ENCODE measurements at places on chromosomes 3 and 15. TPM values are rescaled to one million over a fixed set of nuclear protein-coding genes. Genes with fewer than 3 reads are reported as not detected.

The FMN1 gene
- total RNA-seq: 0.09 TPM

DNA sequence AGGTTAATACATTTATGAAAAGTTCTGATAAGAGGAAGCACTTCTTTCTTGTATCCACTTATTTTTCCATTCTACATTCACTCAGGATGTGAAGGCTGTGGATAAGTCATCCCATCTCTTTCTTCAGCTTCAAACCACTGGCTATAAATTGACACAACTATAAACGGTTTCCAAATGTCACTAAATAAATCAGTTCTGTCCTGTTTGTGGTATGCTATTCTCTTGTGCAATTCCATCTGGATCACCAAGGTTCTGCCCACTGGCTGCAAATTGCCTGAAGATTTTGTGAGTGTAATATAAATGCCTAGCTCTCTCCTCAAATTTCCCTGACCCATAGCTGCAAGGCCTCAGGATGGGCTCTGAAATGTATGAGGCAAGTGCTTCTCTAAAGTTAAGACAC, 7.1 kb upstream of the LMOD3 start:
- no peak for DNase-seq

The TMC3 gene
- not detected for total RNA-seq

DNA sequence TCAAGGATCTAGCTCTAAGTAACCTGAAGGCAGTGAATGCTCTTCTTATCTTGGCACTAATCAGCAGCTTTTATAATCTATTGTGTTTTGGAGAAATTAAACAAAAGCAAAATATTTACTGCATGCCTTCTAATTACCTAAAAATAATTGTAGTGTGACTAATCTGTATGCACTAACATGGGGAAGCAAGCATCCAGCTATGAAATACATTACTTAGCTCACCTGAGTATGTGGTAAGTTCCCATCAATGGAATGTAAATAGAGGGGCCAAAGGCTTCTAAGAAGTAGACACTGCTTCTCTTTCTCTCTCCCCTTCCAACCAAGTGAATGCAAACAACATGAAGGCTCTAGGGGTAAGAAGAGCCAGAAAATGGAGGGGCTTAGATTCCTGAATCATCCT, 165.6 kb downstream of the STAG1 start:
- no peak for DNase-seq

DNA sequence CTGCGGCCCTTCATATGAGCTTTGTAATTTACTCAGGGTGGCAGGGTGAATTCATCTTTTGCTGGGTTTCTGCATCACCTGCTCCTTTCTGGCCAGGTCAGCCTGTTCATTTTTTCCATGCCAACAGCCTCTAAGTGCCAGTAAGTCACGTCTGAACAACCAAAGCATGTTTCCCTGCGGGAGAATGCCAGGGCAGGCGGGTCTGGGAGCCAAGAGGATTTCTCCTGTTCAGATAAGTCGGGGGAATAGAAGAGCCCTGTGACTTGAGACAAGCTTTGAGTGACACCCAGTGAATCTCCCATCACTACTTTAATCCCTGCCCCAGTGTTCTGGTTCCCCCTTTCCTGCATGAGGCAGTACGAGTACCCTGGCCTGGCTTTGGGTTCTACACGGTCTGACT, 153.1 kb downstream of the PGPEP1L start:
- no peak for DNase-seq

The ZPLD1 gene
- total RNA-seq: not detected

The SPINK8 gene
- total RNA-seq: not detected

DNA sequence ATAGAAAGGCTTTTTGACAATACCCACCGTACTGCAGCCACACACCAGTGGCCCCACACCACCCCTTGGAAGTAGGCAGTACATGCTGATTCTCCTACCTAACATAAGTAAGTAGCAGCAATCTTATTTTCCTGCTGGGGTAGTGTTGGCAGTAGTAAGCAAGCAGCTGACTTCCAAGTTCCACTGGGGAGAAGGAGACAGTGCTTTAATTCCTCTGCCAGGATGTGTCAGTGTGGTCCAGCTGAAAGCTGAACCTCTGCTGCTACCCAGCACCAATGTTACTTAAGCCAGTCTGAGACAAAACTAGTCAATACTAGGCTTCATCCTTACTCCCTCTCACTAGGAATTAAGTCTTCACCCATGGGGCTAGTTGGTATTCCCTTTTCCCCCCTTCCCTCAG, 74.7 kb downstream of the DZIP3 start:
- no peak for DNase-seq

- no peak for DNase-seq
Measured at GRCh38 chr3:58190882-58191281, 19.9 kb downstream of the DNASE1L3 start.

DNA sequence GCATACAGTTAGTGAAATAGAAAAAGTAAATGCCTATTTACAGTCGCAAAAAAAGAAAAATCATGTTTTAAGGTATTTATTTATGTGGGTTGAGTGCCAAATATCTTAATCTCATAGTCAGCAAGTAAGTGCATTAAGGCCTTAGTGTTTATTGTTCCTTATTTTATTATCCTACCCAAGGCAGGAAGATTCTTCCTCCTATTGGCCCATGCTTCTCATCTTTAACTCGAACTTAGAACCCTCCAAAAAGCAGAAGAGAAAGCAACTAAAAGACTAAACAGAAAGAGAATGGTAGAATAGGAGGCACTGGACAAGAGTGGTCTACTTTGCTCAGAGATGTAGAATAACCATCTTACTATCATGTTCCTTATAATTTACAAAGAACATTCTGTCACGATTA, 7.5 kb downstream of the RFX7 start:
- no peak for DNase-seq

- DNase-seq: no peak
Measured at GRCh38 chr3:141243271-141243707, 11.7 kb downstream of the PXYLP1 start.

The KAT2B gene
- total RNA-seq: 13.3 TPM

DNA sequence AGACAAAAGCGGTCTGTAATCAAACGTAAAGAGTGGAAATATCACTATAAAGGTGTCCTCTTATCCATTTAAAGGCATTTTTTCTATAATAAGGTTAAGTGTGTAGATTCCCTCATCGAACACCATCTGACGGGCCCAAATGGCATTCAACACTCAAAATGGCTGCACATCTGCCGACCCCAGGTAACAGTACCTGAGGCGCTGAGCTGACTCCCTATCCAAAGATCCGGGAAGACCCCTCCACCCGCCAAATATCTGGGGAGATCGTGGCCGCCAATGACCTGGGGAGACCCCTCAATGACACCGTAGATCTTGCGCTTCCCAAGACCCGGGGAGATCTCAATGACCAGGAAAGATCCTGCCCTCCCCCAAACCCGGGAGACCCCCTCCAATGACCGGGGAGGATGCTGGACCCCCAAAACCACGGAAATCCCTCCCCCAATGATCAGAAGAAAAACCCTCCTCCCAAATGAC, 476 bp downstream of the IP6K2 start:
- peak; percentile 8 for DNase-seq

- no peak for DNase-seq
Measured at GRCh38 chr3:13358051-13358450, 62.1 kb downstream of the NUP210 start.

GRCh38 chr3:51422211-51422610, 31.1 kb downstream of the RBM15B start:
- DNase-seq: no peak

DNA sequence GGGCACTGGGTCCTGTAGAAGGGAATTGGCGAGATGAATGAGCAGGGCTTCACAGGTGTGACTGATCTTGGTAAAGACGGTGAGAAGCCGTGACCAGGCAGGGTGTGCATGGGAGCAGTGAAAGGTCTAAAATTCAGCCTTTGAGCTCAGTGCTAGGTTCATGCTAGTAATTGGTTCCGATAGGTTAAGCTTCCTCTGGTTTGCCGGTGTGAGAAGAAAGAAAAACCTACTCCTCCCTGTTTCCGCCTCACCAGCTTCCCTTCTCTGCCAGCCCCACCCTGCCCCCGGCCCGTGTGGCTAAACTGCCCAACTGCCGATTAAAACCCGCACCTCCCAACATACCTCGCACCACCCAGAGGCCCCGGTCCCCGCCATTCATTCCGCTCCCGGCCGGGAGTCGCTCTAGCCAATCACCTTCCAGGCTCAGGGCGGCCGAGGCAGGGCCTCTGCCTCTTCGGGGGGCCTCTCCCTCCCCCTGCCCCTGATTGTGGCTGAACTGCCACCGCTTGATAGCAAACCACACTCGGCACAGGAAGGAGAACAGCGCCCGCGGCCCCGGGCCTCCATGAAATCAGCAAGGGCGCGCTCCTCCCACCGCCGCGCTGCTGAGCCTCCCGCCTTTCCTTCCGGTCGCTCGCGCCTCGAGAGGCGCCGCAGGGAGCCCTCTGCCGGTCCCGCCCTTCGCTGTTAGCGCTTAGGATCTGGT, 7.3 kb upstream of the NRROS start:
- peak; percentile 83 for DNase-seq

GRCh38 chr3:31754575-31755278, 222.0 kb downstream of the STT3B start:
- DNase-seq: no peak

The ITPR1 gene
- 4.8 TPM for total RNA-seq

DNA sequence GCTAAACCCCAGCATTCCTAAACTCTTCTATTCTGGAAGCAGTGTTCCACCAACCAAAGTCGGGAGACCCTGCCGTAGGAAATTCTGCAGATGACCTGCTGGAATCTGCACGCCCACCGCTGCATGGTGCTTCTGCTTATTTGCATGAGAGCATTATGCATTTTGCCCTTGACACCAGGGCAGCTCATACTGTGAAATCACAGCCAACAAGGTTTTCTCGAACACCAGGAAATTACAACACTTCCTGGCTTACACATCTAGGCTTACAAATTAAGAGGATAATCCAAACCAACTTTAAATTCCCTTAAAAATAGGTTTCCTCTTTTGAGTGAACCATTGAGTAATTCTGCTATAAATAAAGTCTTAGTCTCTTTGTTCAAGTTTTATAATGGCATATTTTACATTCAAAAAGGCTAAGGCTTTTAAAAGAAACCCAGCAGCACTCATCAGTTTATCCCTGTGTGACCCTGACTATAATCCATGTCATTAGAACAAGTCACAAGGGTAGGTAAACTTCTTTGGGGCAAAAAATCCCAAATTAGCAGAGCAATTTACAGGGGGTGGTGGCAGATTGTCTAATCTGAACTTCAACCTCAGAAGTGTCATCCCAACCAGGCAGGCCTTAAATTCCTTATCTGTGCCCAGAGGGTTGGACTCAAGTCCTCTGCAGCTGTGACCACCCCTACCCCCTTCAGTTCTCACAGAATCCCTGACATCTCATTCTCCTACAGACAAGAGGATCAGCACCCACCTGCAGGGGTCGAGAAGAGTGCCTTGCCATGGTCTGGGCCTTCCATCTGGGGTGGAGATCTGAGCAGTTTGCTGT, 33.5 kb upstream of the RBP1 start:
- DNase-seq: no peak

DNA sequence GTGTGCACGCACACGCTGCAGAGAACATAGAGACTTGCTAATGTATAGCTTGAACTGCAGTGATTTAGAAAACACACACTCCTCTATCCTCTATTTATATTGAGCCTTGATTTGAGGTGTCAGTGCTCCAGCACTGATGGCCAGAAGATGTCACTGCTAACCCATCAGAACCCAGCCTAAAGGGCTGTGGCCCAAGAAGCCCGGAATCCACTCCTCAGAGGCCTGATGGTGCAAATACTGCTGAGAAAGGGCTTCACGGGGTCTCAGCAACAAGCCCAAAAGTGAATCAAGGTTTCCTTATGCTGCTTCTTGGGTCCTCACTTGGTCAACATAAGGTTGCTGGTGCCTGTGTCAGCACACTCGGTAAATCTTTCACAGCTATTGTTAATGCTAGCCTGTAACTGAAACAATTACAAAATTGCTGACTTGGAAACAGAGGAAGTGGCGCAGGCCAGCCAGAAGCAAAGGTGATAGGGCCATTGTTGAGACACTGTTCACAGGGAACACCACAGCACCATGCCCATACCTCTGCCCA, 60.3 kb downstream of the HEG1 start:
- peak; percentile 44 for DNase-seq

The SUCNR1 gene
- total RNA-seq: not detected

DNA sequence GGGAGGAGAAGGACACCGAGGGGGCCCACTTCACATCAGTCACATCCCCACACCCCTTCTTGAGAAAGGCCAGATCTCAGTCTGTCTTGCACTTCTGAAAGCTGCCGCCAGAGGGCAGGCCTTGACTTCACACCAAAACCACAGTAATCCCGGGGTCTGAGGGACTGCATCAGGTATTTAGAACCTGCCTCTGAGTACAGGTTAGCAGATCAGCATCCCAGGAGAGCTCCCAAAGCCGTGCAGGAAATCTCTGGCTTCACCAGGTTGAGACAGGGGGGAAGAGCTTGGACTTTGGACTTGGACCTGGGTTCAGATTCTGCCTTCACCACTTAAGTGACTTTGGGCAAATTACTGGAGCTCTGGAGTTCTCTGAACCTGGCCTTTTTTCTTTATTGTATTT, 50.3 kb downstream of the LHFPL4 start:
- DNase-seq: peak; percentile 88

The PLCB2 gene
- 8.7 TPM for total RNA-seq

All from neural crest cell (in vitro differentiated cells).